ENCODE measurements at places on chromosomes 3 and 15.

DNA sequence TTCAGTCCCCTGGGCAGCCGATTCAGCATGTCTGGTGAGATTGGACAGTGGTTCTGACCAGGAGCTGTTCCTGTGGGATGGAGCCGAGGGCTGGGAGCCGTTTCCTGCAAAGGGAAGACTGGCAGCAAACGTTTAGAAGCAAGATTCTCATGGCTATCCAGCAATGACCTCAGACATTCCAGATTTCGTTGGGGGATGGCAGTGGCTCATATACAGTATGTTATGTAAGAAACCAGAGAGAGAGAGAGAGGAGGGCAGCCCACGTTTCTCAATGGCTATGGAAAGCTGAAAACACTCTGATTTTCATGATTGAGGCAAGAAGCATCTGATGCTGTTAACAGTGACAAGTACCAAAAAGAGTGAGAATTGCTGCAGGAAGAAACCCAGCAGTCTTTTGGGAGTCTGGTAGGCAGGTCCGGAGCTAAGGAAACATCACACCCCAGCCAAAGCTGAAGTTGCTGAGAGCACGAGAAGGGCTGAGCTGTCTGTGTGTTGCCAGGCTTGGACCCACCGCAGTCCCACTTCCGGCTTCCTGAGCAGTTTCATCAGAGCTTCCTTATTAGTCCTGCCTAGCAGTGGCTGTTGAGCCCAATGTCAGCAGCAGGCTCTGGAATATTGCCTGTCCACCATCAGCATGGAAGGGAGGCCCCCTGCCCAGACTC, 25.6 kb upstream of the VPS8 start:
- DNase-seq: peak; percentile 66

- DNase-seq: peak; percentile 57
These were observed 138.5 kb downstream of the RAB11A start for GRCh38 chr15:66007663-66008262.

GRCh38 chr3:120125992-120126391, 31.7 kb upstream of the GSK3B start:
- DNase-seq: no peak

GRCh38 chr3:110493438-110494092, 578.1 kb upstream of the NECTIN3 start:
- no peak for DNase-seq

DNA sequence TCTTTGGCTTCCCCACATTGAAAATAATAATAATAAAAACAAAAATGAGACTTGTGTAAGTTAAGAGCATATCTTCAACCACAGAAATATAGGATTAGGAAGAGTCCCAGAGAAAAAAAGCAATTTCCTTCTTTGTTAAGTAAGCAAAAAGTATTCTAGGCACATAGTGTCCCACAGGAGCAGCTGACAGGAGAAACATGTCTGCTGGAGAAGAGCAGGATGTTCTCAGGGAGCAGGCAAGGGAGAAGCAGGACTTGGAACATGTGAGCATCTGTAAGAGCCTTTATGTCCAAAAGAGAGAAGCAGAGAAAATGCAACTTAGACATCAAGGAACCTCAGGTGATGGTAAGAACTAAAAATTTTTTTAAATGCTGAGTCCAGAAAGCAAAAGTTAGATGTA, 39.0 kb downstream of the TTC23 start:
- peak; percentile 35 for DNase-seq

GRCh38 chr15:92294759-92295158, 98.9 kb upstream of the ST8SIA2 start:
- no peak for DNase-seq

GRCh38 chr3:180590396-180590795, 11.6 kb upstream of the TTC14 start:
- DNase-seq: no peak

DNA sequence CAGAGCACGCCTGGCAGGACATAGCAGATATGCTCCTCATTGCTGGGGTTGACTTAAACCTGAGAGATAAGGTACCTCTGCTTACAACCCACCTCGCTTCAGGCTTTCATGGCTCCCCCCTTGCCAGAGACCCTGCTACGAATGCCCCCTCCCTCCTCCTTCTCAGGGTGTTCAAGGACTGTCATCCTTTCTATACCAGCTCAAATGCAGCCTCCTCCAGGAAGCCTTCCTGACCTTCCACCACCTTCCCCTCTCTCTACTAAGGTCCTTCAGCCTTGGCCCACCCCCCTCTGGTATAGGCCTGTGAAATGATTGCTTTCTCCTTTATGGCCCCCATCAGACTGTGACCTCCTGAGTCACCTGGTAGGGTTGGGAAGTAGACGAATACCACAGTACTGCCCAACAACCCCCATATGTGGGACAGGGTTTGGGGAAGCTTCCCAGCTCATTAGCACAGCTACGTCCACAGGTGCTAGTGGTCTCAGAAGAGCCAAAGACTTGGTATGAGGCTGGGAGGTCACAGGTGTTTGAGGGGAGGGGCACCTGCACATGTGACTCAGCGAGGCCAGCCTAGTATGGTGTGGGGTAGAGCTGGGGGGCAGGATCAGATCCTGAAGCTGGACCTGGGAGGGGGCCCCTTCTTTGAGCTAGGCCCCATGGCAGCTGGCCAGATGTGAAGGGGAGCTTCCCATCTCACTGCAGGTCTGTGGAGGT, 32.0 kb downstream of the ANKDD1A start:
- peak; percentile 43 for DNase-seq

- no peak for DNase-seq
These were observed 476.6 kb upstream of the ROBO1 start for GRCh38 chr3:80244390-80244789.

DNA sequence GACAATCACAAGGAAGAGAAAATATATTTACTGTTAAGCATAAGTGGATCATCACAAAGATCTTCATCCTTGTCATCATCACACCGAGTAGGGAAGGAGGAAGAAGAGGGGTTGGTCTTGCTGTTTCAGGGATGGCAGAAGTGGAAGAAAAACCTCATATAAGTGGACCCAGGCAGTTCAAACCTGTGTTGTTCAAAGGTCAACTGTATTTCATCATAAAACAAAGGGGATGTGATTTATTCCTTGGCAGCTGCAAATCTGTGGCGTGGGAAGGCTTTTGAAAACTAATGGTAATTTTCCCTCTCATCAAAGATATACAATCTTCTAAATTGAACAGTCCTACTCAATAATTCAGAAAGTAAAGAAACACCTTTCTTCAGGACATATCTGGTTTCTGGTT, 129.9 kb upstream of the ABI3BP start:
- no peak for DNase-seq

DNA sequence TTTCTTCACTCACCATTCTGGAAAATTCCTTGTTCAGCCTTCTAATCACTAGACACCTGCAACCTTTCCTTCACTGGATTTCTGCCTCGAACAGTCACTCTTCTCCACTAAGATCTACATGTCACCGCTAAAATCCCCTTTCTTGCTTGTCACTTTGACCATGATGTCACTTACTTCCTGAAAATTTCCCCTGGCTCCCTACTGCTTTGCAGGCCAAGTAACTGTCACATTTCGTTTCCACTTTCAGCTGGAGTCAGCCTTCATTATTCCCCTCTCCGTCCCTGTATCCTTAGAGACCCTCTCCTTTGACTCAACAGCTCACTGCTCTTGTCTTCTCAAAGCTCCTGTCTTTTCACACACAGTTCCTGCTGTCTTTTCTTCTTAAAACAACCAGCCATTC, 15.9 kb downstream of the CHL1 start:
- no peak for DNase-seq

GRCh38 chr15:75069301-75069925, 46.0 kb downstream of the PPCDC start:
- peak; percentile 72 for DNase-seq

- DNase-seq: no peak
These were observed 38.1 kb downstream of the HSPBAP1 start for GRCh38 chr3:122755491-122755890.

DNA sequence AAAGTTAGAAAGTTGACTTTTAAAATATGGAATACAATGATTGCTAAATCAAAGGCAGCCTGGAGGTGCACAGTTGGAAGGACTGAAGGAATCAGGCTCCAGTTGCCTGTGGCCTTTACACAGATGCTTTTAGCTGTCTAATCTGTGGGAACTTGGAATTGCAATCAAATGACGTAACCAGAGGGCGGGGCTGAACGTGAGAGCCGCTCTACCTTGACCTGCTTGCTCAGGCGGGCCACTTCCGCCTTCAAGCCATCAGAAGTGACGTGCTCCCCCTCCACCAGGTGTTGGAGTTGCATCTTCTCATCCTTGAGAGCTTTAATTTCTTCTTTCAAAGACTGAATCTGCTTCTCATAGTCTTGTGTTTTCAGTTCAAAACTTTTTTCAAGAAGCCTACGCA, 37.7 kb upstream of the GNB5 start:
- DNase-seq: no peak

GRCh38 chr3:171677706-171678105, 132.6 kb downstream of the PLD1 start:
- no peak for DNase-seq
